ENCODE measurements at places on chromosomes 12 and 14.

- DNase-seq: no peak
Measured at GRCh38 chr12:49880756-49881414, 22.8 kb downstream of the FAIM2 start.

DNA sequence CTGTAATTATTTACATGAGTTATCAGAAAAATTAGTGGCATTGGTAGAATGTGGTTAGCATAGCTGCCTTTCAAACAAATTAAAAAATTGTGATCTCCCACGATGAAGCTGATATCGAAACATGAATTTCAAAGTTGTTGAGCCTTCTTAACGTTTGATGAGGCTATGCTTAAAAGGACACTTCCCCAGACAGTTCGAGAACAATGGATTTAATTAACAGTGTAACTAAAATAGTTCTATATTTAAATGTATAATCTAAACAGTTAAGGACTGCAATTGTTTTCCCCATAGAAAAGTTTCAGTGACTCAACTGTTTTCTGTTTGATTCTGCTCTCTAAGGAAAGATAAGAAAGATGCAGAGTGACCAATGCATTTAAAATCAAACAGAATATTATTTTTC lies 1.6 kb downstream of the CLEC2B start:
- DNase-seq: no peak

DNA sequence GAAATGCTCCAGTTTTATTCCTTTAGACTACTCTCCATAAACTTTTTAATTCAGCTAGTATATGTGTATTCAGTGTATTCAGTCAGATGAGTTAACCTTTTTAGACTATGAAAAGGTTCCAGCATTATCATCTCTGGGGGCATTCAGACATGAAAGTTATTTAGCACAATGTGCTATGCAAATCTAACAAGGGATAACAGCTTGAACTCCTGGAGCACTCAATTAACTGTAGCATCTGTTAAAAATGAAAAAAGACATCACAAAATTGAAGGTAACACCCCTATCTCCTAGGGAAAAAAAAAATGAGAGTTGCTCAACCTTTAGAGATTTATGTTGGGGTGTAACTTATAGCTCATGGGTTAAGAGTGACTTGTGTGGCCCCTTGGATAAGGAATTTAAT lies 211.5 kb downstream of the PHLDA1 start:
- no peak for DNase-seq

DNA sequence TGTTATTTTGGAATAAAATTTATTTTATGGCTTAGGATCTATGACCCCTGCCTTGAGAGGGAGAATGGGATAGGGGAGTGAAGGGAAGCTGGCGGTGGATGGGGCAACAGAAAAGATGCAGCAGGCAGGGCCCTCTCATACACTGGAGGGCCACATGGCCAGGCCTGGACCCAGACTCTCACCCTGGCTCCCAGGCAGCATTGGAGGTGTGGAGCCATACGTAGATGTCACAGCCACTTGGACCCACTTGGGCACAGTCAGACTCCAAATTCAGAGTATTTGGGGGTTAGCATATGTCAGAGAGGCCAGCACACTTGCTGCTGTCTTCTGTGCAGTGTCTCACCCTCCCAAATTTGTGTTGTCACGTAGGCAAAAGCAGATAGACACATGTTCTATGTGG lies 6.5 kb downstream of the NAB2 start:
- DNase-seq: no peak

DNA sequence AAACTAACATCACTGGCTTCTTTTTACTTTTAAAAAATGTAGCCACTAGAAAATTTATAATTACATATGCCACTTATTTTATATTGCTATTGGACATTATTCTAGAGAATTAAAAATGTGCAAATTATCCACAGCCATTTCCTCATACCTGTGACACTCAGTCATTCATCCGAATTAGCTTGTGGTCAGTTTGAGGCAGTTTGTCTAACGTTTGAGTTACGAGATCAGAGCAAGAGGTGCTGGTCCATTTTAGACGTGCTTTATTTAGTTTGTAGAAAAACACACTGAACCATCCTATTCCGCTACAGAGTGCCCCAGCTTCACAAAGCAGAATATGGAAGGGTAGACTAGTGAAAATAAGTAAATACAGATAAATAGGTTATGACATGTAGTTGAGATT lies 513.0 kb downstream of the NRXN3 start:
- DNase-seq: no peak

GRCh38 chr12:112606611-112607365 lies 184.8 kb upstream of the RPH3A start:
- DNase-seq: no peak

- no peak for DNase-seq
Measured at GRCh38 chr14:77319422-77319821, 1.3 kb downstream of the POMT2 start.

- no peak for DNase-seq
Measured at GRCh38 chr14:74979442-74980397, 23.0 kb upstream of the EIF2B2 start.

DNA sequence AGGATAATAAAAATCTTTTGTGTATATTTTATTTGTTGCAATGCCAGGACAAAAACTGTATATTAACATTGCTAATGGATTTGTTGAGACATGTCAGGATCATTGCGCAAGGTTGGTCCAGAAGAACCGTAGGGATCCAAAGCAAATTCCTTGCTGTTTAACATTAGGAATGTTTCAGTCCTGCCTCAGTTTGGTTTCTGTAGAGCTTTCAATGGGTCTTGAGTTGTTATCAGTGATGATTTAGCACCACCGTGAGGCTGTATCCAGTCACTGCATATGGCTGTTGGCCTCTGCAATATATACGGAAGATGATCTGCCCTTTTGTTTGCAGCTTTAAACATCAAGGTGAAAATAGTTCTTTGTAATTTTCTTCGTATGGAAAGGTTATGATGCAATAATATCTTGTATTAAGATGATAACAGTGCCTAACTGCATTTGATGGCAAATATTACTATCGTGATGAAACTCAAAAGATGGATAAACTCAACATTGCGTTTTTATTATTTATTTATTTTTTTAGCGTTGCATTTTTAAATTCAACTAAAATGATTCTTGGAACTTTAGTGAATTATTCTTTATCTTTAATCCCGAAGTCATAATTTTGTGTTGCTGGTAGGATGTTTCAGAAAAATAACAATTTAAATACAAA lies 231.2 kb downstream of the AKAP6 start:
- DNase-seq: peak; percentile 55

- DNase-seq: no peak
Measured at GRCh38 chr14:101046071-101046470, 142.5 kb upstream of the RTL1 start.

- peak; percentile 76 for DNase-seq
Measured at GRCh38 chr12:12705838-12706520, 10.0 kb upstream of the GPR19 start.

DNA sequence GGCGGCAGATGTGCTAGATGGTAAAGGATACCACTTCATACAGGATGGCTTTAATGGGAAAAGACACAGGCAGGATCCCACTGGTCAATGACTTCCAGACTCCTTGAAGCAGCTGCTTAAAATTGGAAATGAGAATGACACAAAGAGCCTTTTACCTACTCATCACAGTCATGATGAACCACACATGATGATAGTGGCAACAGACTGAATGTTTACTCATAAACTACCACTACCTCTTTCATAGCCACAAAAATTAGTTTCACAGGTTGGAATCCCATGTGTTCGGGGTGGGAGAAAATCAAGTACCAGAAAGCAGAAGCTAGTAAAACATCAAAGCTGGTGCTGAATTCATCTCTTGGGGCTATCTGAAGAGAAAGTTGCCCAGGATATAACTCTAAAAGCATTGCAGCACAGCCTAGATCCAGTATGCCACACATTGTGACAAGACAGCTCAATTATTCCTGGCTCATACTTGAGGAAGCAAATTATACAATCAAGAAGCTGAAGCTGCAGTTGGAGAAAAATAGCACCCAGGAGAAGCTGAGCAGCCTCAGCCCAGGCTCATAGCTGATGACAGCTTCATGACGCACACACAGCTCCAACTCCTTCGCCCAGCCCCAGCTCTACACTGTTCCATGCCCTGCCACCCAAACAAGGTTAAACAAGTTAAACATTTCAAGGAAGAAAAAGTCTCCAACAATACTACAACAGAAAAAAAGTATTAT lies 29.0 kb upstream of the C12orf50 start:
- no peak for DNase-seq

- DNase-seq: no peak
Measured at GRCh38 chr14:89625244-89625713, 208.2 kb upstream of the FOXN3 start.

GRCh38 chr14:58947156-58947555 lies 241.3 kb upstream of the DAAM1 start:
- no peak for DNase-seq

DNA sequence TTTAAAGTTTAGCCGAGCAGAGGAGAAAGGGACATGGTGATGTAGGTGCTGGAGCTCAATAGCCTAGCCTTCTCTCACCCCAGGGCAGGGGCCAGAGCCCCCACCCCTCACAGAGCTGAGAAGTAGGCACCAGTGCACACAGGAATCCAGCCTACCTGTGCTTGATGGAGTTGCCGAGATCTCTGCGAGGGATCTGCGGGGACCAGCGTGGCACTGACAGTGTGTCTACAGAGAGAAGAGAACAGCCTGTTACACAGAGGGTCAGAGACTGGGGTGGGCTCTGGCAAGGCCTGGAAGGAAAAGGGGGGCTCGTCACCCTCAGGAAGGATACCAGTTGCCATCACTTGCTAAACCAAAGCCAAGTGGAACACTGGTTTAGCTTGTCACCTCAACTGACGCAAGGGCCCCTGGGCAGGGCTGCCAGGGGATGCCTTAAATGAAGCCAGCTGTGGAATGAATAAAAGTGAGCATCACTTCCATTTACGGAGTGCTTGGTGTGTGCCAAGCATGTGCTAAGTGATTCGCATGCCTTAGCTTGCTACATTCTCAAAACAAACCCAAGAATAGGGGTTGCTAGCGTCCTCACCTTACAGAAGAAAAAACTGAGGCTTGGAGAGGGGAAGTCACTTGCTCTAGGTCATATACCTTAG lies 220.8 kb upstream of the NOS1 start:
- DNase-seq: no peak

GRCh38 chr12:117761528-117762100 lies 207.2 kb downstream of the KSR2 start:
- DNase-seq: no peak

GRCh38 chr12:12612358-12612757 lies 682 bp downstream of the CREBL2 start:
- peak; percentile 30 for DNase-seq

GRCh38 chr14:65600742-65601141 lies 188.2 kb downstream of the FUT8 start:
- no peak for DNase-seq

DNA sequence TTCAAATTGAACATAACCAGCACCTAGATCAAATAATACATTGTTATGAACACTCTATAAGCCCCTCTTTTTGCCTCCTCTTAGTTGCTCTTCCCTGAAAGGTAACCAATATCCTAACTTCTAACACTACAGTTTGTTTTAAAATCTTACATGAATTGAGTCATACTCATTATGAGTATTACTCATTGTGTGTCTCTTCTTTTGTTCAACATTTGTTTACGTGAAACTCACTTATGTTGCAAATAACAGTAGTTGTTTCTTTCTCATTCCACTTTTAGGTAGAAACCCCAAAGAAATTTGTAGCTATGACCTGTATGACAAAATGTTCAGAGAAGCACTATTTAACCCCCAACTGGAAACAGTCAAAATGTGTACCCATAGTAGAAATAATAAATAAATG lies 6.6 kb downstream of the LRRC9 start:
- no peak for DNase-seq

- no peak for DNase-seq
Measured at GRCh38 chr14:89660166-89660565, 243.1 kb upstream of the FOXN3 start.

GRCh38 chr12:122327494-122328385 lies 61.4 kb upstream of the VPS33A start:
- no peak for DNase-seq

DNA sequence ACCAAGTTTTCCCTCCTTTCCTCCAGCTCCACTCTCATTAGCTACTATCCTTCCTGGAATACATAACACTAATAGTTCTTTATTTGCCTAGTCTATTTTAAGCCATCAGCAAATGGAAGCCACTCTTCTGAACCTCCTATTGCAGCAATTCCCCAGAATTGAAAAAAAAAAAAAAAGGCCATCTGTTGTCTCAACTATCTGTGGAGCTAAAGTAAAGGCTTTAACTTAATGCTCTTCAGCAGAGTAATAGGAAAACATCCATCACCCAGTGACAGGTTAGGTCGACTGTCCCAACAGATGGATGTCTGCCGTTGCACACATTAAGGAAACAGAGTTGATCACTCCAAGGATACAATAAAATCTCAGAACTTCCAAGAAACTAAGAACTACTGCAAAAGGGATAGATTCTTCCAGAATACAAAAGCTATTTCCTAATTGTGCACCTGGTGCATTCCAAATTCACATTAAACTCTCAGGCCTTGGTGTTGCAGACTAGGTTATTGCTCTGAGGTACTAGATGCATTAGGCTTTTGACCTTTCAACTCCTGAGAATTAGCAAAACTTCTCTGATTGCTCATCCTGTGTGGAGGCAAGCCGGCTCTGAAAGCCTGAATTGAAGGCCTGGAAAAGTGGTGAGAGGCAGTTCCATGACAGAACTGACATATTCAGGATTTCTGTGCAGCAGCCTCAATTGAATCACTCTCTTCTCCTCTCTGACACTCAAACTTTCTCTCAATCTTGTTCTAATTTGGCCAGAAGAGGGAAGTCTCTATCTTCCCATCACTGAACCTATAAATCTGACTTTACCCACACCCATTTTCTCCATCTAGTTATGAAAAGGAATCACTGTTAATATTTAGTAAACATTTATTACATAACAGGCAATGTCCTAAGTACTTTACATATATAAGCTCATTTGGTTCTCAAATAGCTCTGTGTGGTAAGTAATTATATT lies 238.4 kb upstream of the HMGA2 start:
- DNase-seq: no peak

DNA sequence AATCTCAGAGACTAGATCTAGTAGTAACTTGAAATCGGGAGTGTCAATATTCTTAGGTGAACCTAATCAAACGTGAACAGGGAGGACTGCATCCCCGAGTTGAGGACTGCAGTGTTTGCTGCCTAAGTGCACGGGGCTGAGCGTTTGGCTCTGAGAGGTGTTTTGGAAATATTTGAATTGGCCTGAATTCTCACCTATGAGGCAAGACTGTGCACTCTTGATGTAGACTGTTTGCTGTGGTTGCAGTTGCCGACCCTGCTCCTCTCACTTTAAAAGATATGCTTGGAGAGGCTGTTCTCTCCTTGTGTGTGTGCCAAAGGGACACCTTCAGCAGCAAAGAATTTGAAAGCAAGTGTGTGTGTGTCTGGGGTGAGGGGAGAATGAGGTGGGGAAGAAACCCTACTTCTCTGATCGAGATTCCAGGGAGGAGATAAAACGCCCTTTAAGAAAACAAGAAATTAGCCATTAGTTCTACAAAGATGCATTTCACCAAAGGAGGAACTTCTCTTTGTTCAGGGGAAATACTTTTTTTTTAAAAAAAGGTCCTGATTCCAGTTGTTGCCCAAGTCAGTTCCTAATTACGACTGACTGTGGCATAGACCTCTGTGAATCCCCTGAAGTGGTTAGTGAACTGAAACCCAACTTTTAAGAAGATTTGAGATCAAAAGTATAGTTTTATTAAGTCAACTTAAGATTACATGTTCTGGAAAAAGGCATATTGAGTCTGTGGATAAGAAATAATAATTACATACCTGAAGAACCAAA lies 106.6 kb downstream of the DYRK2 start:
- no peak for DNase-seq

Data from activated CD4-positive, alpha-beta T cell treated with anti-CD3 and anti-CD28 coated beads, Interleukin-2, amount 10 ng/mL, durations not matched to agents 7 days and 5 days (primary cell).